NCI-H2171 (cell line): ENCODE measurements at places on chromosomes 3 and 15.
A peak's percentile ranks its signal among the peaks of the same experiment; 100 is the strongest.

DNA sequence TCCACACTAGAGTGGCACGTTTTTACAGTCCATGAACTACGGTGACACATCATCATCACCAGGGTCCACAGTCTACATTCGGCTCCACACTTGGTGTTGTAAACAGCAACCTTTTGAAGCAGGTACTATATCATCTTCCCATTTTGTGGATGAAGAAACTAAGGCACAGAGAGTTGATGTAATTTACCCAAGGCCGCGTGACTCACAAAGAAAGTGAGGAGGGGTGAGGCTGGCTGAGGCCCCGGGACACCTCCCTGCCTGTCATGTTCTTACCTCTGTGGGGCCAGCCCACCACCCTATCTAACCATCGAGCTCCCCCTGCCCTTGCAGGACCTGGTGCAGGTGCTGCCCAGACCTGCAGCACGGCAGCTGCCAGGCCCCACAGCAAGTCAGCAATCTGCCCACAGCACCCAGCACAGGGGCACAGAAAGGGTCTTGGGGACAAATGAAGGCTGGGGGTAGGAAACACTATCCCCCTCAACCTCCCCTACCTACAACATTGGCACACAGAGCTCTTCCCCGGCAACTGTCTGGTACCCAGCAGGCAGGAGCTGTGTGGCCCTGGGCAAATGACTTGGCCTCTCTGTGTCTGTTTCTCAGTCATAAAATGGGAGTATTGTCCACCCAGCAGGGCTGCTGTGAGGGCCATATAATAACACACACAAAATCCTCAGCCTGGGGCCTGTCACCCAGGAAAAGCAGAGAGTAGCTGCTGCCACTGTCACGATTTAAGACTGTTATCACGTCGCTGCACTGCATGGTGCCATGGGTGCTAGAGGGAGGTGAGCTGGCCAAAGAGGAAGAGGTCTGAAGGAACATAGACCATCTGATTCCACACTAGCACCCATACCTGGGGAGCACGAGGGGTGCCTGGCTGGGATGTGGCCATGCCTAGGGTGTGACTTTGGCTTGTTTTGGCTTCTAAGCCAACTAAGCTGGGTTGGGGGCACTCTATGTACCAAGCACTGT lies 115.1 kb downstream of the IQSEC1 start:
- no peak for DNase-seq

DNA sequence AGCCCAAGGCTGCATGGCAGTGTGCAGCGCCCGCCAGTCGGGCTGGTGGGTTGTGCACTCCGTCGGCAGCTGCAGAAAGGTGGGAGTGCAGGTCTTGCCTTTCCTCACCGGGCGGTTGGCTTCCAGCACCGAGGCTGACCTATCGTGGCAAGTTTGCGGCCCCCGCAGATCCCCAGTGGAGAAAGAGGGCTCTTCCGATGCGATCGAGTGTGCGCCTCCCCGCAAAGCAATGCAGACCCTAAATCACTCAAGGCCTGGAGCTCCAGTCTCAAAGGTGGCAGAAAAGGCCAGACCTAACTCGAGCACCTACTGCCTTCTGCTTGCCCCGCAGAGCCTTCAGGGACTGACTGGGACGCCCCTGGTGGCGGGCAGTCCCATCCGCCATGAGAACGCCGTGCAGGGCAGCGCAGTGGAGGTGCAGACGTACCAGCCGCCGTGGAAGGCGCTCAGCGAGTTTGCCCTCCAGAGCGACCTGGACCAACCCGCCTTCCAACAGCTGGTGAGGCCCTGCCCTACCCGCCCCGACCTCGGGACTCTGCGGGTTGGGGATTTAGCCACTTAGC lies 4.3 kb downstream of the ISL2 start:
- DNase-seq, result peak; percentile 64

DNA sequence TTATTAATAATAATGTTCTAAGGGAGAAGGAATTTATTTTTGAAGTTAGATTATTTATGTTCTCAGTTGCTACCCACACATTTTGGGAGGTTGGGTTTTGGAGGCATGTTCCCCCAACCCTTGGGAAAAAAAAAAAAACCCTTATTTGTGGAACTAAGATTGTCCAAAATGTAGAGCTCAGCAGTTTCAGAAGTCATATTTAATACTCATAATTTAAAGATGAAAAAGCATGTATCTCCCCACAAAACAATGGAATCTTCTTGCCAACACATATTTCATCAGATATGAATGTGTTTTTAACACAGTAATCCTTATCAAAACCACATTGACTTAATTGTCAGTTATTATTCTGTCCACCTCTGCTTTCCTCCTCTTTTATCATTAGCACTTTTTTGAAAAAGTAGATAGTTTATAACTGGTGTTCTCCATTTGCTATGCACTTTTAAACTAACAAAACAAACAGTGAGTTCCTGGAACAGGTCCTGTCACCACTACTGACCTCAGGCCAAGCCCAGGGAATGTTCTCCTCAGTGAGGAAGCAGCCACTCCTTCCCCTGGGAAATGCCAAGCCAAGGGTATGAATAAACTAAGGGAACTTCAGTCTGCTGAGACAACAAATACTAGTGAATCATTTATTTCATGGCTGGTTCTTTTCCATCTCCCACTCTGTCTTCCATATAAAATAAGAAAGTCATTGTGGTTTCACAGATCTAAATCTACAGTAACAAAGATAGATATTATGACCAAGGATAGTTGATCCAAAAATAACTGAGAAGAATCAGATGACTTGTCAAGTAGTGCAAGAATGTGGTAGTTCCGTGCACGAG lies 414.4 kb upstream of the ALCAM start:
- no peak for DNase-seq

DNA sequence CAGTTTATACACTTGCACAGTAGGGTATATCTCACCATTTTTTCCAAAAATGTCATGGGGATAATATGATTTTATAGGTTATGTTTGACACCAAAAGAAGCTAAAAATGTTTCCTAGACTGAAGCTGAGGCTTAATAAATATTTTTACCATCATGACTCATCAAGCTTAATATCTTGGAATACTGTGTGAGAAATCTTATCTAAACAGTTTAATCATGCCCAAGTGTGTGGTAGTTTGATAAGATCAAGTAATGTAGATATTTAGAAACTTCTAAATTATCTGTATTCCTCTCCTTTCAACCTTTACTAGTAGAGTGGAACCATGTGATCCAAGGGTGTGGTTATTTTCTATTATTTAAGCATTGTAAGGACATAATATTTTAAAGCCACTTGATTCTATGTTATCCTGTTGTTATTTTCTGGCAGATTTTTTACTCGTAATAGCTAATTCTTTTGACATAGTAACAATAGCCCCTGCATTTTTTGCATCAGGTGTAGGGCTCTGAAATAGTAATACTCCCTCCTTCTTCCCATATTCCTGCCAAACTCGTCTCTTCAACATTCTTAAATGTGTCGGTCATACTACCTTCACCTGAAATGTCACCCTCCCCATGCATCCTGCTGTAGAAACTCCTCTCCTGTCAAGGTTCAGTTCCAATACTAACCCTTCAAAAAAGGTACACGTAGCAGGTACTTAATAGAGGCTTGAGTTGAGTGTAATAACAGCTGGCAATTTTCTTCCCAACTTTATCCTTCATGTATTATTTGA lies 729.6 kb downstream of the NLGN1 start:
- DNase-seq, result no peak

DNA sequence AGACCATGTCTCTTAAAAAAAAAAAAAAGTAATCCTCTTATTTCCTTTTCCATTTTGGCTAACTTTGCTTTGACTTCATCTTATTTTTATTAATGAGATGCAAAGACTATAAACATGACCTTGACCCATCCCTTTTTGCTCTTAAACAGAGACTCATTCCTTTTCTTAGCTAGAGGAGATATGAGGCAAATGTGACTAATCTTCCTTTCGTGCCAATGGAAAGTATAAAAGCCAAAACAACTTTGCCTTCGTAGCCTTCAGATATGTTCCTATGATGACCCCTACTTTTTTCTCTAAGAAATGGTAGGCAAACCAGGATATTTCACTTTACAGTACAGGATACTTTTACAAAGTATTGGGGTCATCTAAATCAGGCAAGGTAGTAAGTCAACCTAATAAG lies 36.9 kb upstream of the GOLGB1 start:
- DNase-seq, result no peak

- DNase-seq, result peak; percentile 44
These were observed 644 bp downstream of the ZNF609 start for GRCh38 chr15:64460724-64461720.

GRCh38 chr15:79846539-79846938 lies 50.3 kb downstream of the MTHFS start:
- DNase-seq, result no peak

DNA sequence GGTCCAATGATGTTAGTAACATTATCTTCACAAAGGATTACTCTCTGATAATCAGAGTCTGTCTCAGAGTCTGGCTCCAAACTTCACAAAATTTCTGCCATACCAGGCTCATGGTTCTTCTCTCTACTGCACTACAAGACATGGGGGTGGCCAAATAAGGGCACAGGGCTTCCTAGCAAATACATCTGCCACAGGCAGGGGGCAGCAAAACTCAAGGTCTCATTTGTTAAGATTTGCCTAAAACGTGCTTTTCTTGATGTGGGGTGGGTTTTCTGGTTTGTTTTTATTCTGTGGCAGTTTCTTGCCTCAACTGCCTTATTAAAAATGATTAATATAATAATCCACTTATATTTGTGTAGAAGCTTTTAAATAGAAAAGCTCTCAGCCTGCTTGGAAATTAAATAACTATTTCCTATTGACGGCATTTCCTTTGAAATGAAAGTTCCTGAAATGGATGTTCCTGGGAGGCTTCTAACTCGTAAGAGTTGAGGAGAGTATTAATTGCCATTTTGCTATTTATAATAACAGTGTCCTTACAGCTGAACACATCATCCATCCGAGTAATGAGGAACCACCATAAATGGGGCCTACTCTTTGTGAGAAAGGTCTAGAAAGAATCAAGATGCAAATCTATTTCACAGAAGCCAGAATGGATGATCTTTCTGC lies 53.8 kb downstream of the SST start:
- DNase-seq, result peak; percentile 24
